ENCODE measurements at places on chromosomes 4 and X. TPM values are rescaled to one million over a fixed set of nuclear protein-coding genes. Genes with fewer than 3 reads are reported as not detected.

DNA sequence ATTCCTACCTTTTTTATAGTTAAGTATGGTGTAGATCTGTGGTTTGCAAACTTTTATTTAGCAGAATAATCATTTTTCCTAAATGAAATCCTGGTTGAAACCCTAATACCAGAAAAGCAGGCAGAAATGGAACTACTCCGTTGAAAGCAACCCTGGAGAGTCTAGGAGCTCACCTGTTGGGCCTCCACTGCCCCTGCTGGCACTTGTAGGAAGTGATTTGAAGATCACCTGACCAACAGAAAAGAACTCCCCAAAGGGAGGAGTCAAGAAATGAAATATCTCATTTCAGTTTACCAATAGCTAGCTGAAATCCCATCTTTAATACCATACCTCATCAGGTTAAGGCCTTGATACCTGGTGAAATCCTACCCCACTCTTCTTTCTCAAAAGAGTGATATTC lies 277.1 kb downstream of the KLHL13 start:
- no peak for DNase-seq
- no peak overlapping the region for H3K27ac ChIP-seq
- H3K4me1 ChIP-seq: no peaks in the 10 kb centered on the region
- H3K4me3 ChIP-seq: no peak overlapping the region
- no peaks in the 10 kb centered on the region for H3K36me3 ChIP-seq
- H3K27me3 ChIP-seq: no peaks in the 10 kb centered on the region

GRCh38 chr4:77190053-77190452 lies 33.0 kb downstream of the CCNG2 start:
- H3K4me3 ChIP-seq: no peak overlapping the region
- H3K27ac ChIP-seq: no peak overlapping the region
- no peaks in the 10 kb centered on the region for H3K4me1 ChIP-seq
- DNase-seq: no peak

DNA sequence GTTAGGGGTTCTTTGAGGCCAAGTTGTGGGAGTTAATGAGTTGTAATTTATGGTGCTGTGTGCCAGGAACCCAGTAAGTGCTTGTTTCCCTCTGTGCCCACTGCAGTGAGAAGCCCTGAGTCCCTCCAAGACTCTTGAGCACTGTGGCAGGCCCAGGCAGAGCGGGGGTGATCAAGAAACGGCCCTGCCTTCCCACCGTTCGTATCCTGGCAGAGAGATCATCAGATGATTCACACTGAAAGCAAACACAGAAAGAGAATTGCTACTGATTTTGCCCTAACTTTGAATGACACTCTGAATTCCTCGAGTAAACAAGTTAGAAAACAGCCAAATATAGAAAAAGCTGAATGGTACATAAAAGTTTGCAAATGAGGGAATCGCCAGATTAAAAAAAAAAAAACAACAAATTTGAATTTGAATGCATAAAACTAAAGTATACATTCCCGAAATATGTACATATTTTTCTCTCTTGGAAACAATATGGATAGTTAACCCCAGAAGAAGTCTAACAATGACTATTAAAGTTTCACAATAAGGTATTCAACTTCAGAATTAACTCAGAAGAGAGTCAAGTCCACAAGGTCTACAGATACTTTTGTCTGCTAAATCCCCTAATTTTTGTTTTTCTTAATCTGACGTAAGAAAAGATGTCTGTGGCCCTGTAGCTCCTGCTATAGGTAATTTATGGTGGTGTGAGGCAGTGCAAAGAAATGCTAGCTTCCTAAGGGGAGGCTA lies 71.8 kb downstream of the AFAP1 start:
- no peak overlapping the region for H3K4me3 ChIP-seq
- H3K36me3 ChIP-seq: no peaks in the 10 kb centered on the region
- no peak overlapping the region for H3K27ac ChIP-seq
- no peak for DNase-seq
- H3K27me3 ChIP-seq: no peaks in the 10 kb centered on the region
- H3K4me1 ChIP-seq: peaks cover 4% of the 10 kb centered on the region

DNA sequence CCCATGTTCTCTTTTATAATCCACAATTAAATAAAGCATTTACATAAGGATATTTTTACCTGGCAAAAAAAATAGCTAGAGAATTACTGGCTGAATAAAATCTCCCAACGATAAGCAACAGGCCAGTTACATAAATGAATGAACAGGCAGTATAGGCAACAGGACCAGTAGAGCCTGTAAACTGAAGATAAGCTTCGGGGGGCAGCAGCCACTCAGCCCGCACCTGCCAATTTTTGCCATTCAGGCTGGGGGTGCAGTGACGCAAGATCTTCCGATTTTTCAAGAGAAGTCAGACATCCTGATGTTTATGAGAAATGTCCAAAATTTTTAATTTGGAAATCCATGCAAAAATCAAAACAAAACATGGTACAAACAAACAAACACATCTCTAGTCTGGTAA lies 49.0 kb upstream of the CDKN2AIP start:
- no peak for DNase-seq
- H3K36me3 ChIP-seq: no peaks in the 10 kb centered on the region
- peaks cover 3% of the 10 kb centered on the region for H3K4me1 ChIP-seq
- H3K27me3 ChIP-seq: no peaks in the 10 kb centered on the region
- no peak overlapping the region for H3K4me3 ChIP-seq

- no peaks in the 10 kb centered on the region for H3K4me1 ChIP-seq
- no peaks in the 10 kb centered on the region for H3K36me3 ChIP-seq
- H3K27me3 ChIP-seq: no peaks in the 10 kb centered on the region
- H3K4me3 ChIP-seq: no peak overlapping the region
- DNase-seq: no peak
- no peak overlapping the region for H3K27ac ChIP-seq
Observed at GRCh38 chr4:146054676-146055075, 116.1 kb upstream of the ZNF827 start.

GRCh38 chr4:62930884-62931283 lies 1478.4 kb downstream of the TECRL start:
- H3K27ac ChIP-seq: no peak overlapping the region
- H3K4me1 ChIP-seq: no peaks in the 10 kb centered on the region
- DNase-seq: no peak
- no peaks in the 10 kb centered on the region for H3K27me3 ChIP-seq

GRCh38 chr4:4395849-4396627 lies 9.1 kb downstream of the NSG1 start:
- no peaks in the 10 kb centered on the region for H3K4me1 ChIP-seq
- no peak for DNase-seq
- no peak overlapping the region for H3K4me3 ChIP-seq

DNA sequence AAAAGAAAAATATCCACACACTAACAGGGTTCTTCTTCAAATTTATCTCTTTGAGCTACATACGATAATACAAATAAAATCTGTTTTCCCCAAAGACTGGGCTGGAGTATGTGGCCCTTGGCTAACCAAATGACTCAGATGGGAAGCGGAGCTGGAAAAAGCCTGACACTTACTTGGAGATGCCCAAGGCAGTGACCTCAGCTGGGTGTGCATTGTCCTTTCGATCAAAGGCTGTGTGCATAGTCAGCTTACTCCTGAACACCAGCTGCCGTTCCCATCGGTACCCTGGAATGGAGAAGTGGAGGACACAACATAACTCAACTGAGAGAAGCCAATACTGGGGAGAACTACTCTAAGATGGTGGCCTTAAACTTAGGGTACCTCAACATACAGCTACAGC lies 95.1 kb downstream of the CDS1 start:
- no peak for DNase-seq
- H3K4me3 ChIP-seq: no peak overlapping the region
- H3K27ac ChIP-seq: no peak overlapping the region
- H3K36me3 ChIP-seq: peaks cover 10% of the 10 kb centered on the region
- H3K27me3 ChIP-seq: no peaks in the 10 kb centered on the region

GRCh38 chrX:110992611-110993010 lies 103.4 kb upstream of the PAK3 start:
- H3K4me3 ChIP-seq: no peak overlapping the region
- no peaks in the 10 kb centered on the region for H3K36me3 ChIP-seq
- peaks cover 6% of the 10 kb centered on the region for H3K27me3 ChIP-seq
- H3K27ac ChIP-seq: no peak overlapping the region
- peak; percentile 21 for DNase-seq

GRCh38 chr4:2534904-2535375 lies 1.5 kb upstream of the FAM193A start:
- no peaks in the 10 kb centered on the region for H3K27me3 ChIP-seq
- H3K4me3 ChIP-seq: peak overlapping the region; percentile 85
- no peak for DNase-seq
- peaks cover 6% of the 10 kb centered on the region for H3K4me1 ChIP-seq
- no peaks in the 10 kb centered on the region for H3K36me3 ChIP-seq

GRCh38 chrX:40262157-40263013 lies 164.6 kb upstream of the BCOR start:
- no peaks in the 10 kb centered on the region for H3K4me1 ChIP-seq
- no peak overlapping the region for H3K27ac ChIP-seq
- no peak for DNase-seq
- no peaks in the 10 kb centered on the region for H3K27me3 ChIP-seq
- no peak overlapping the region for H3K4me3 ChIP-seq

DNA sequence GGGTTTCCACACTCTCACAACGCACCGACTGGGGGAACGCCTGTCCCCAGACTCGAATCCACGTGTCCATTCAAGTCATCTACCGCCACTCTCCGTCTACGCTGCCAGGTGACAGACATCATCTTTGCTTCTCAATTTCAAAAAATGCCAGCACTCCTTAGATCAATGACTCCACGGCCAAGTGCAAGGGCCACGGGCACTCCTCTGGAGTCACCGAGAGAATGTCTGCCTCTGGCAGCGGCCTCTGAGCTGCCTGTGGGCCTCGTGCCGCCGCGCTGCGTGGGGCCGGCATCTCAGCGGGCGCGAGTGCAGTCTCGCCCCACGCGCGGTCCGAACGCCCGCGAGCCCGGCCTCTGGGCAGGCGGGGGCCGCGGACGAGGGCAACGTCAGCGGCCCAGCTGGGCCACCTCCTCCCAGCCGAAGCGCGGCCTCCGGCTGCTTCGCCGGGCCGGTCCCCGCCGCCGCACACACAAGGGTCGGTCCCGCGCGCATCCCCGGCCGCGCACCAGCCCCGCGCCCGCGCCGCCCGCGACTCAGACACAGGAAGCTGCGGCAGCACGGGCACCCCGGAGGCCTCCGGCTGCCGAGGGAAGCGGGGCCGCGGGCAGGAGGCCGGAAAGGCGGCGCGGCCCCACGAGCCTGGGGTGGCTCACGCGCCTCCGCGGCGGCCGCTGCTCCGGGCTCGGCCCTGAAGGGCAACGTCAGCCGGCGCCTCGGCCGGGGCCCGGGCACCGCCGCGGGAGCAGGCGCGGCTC lies 450 bp downstream of the ACSL1 start:
- peak; percentile 54 for DNase-seq
- no peaks in the 10 kb centered on the region for H3K27me3 ChIP-seq
- peak overlapping the region; percentile 47 for H3K27ac ChIP-seq
- H3K36me3 ChIP-seq: no peaks in the 10 kb centered on the region

DNA sequence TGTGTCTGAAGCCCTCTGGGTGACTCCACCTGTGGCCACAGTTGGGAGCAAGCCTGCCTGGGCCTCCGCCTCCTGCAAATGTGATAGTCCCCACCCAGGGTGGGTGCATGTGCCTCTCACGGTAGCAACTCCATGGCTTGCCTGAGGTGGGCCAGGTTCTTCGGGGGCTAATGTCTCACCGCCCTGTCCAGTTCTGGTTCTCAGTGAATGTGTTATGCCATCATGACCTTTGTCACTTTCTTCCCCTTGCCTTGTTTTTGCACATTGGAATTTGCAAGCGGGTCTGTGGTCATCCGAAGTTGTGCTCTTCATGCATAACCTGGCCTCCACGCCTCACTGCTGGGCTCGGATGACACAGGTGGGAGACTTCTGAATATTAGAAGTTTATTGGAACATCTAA lies 39.7 kb downstream of the SHROOM2 start:
- no peaks in the 10 kb centered on the region for H3K27me3 ChIP-seq
- no peaks in the 10 kb centered on the region for H3K4me1 ChIP-seq
- DNase-seq: no peak
- no peak overlapping the region for H3K4me3 ChIP-seq

DNA sequence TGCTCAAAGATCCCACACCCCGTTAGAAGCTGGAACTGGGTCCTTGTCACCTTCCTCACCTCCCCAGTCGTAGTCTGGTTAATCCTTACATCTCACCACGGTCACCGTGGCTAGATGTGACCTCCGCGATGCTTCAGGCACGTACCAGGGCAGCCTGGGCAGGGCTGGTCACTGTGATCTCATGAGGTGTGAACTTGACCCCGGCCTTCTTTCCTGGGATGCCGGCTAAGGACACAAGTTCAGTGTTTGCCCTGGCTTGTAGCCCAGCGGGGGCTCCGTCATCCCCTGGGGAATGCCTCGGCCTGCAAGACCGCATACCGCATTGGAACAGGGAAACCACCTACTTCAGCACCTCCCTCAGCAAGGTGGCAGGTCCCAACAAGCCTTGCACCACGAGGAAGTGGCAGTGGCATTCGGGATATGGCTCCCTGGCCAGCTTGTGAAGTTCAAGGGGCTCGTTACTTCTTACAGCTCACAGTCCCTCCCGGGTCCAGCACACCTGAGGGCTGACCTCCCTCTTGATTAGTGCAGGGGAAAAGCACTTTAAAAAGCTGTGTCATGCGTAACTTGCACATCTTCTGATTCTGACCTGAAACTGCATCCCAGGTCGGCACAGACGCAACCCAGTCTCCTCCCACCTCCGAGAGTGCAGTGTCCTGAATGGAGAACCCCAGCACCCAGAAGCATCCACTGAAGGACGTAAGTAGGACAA lies 25.9 kb downstream of the NOP14 start:
- peaks cover 15% of the 10 kb centered on the region for H3K36me3 ChIP-seq
- H3K4me3 ChIP-seq: no peak overlapping the region
- H3K4me1 ChIP-seq: peaks cover 3% of the 10 kb centered on the region
- no peak overlapping the region for H3K27ac ChIP-seq
- DNase-seq: peak; percentile 74

- no peaks in the 10 kb centered on the region for H3K27me3 ChIP-seq
- DNase-seq: no peak
- H3K27ac ChIP-seq: no peak overlapping the region
- peaks cover 11% of the 10 kb centered on the region for H3K4me1 ChIP-seq
- H3K36me3 ChIP-seq: no peaks in the 10 kb centered on the region
Observed at GRCh38 chr4:150242820-150243458, 164.7 kb downstream of the DCLK2 start.

DNA sequence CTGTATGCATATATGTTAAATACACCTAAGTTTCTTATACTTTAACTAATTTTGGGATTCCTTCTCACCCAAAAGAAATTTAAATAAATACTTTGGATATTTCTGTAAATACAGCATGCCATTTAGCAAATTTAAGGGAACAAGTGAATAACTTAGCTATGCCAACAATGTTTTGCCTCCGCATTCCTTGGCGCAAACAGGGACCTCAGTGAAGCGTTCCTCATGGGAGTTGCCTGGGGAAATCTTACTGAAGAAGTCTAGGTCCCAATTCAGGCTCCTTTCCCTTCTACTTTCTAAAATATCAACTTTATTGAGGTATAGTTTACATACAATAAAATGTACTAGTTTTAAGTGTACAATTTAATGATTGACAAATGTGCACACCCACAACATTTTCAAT lies 25.0 kb downstream of the COL4A5 start:
- no peak overlapping the region for H3K27ac ChIP-seq
- DNase-seq: no peak
- H3K4me3 ChIP-seq: no peak overlapping the region
- H3K27me3 ChIP-seq: no peaks in the 10 kb centered on the region
- H3K36me3 ChIP-seq: no peaks in the 10 kb centered on the region
- H3K4me1 ChIP-seq: no peaks in the 10 kb centered on the region

Gene IL3RA
- 2.1 TPM for total RNA-seq

Gene KCNIP4
- total RNA-seq: not detected

Gene CXCL6
- total RNA-seq: 2.2 TPM

Gene PRSS12
- total RNA-seq: 12.0 TPM

Gene MAGEA2
- total RNA-seq: not detected

Gene GLRB
- total RNA-seq: 8.1 TPM

Gene ASB12
- not detected for total RNA-seq

Gene ZNF711
- total RNA-seq: 2.0 TPM

Gene GAGE10
- total RNA-seq: not detected

Measured in pancreas (tissue), 10 donors.